ENCODE measurements at places on chromosomes 12 and 14.

GRCh38 chr12:3122841-3123678 lies 45.9 kb downstream of the TSPAN9 start:
- no peak for DNase-seq

DNA sequence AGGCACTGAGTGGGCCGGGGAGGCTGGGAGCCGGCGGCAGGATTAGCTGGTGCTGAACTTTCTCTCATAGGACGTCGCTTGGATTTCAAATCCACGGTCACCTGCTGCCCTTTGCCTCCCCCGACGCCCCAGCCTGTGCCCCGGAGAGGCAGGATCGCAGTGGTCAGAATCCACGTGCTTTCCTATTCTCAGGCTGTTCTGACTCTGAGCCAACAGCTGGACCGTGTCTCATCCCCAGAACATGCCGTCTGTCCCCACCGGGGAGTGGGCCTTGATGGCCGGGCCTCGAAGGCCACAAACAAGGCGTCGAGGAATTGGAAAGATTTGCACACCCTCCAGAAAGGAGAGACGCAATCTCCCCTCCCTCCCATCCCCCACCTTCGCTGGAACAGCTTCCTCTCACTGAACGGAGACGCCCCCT lies 18.5 kb upstream of the MLXIP start:
- DNase-seq, result no peak

DNA sequence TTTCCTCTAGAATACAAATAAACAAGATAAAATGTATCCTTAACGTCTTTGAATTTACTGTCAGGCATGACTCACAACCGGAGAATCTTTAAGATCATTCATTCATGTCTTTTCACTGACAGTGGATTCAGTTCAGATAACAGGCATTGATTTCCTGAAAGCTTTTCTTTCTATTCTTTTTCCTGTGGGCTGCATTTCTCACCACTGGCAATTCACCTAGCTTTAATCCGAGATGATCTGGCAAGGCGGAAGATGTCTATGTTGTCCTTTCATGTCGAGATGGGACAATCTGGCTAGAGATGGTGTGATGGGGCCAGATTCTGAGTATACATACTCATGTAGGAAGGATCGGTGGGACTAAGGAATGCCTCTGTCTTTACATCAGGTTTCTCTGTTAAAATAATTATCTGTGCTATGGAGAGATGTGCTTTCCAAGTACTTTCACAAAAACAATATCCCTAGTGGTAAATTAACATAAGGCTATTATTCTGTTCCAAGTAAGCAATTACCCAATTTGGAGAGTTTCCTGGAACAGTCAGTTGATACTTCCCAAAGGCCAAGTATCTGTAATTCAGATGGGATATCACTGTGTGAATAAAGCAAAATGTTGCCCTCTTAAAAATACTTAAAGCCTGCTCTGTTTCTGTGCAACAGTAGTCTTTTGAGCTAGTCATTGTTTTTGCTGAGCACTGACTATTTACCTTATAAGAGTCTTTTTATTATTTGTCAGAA lies 17.8 kb downstream of the ACSS3 start:
- DNase-seq, result peak; percentile 14

DNA sequence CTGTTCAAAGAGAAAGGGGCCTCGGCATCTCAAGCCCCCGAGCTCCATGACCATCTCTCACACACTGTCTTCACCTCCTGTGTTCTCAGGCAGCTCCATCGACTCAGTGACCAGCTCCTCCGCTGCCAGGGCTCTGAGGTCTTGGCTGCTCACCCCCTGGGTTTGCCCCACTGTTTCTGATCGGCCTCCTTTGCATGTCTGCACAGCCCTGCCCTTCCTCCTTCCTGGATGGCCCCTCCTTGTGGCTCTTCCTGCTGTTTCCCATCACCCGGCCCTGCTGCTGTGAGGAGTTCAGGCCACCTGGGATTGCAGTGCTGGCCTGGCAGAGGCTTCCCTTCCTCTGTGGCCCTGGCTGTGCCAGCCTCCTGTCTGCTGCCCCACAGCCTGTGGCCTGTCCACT lies 38.1 kb upstream of the PIWIL1 start:
- DNase-seq, result no peak

- no peak for DNase-seq
Measured at GRCh38 chr12:113135178-113136127, at the start of gene RASAL1. TSS of gene RASAL1 (minus strand) at chr12:113135761. CDS start at chr12:113135462, 299 bp downstream.

- DNase-seq, result no peak
Measured at GRCh38 chr12:13948621-13949020, 32.8 kb downstream of the GRIN2B start.

- DNase-seq, result no peak
Measured at GRCh38 chr12:91100906-91101305, 10.4 kb downstream of the LUM start.

DNA sequence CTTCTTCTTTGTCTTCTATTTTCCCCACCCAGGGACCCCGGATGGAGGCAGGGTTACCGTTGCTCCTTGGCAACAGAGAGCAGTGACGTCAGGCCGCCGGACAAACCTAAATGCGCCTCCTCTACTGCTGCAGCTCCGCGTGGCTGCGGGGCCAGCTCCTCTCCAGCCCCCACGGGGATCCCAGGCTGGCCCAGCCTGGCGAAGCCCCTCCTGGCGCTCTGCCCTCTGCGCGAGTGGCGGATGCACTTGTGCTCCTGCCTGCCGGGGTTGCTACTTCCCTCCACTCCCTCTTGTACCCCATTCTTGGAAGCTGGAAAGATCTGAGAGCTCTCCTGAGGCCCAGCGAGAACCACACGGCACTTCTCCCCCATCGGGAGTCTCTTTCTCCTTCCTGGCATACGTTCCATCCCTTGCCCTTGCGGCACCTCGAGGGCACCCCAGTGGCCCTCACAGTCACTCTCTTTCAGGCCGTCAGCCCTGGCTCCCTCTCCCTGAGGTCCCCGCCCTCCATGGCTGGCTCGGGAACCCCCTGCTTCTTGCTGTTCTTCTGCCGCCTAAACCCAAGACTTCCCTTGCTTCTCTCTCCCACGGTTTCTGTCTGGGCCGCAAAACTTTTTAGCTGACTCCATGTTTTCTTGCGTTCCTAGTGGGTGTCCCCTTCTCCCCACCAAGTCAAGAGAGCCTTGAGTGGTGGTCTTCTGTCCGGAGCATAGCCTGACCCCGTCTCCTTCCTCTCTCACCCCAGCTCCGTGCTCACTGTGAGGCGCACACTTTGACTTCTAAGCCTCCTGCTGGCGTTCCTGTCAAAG lies 121.7 kb downstream of the PAPOLA start:
- no peak for DNase-seq

- DNase-seq, result no peak
Measured at GRCh38 chr14:74425525-74426201, 347 bp downstream of the SYNDIG1L start.

DNA sequence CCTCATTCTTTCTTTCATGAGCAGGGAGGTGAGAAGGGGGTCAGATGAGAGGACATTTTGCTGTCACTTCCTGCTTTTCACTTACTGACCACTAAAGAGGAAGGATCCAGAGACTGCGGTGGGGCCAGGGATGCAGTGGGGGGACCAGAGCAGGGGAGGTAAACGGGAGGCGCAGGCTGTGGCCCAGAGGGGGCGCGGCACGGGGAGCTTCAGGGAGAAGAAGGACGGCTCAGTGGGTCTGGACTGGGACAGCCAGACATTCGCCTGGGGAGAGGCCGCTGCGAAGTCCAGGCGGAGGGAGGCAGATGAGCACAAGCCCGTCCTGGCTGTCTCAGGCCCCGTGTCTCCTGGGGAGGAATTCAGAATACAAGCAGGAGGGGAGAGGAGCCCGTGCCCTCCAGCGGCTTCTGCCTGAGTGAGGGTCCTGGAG lies 41.2 kb downstream of the SLC6A12 start:
- no peak for DNase-seq

GRCh38 chr12:57242691-57243454 lies 8.1 kb downstream of the STAC3 start:
- DNase-seq, result no peak

DNA sequence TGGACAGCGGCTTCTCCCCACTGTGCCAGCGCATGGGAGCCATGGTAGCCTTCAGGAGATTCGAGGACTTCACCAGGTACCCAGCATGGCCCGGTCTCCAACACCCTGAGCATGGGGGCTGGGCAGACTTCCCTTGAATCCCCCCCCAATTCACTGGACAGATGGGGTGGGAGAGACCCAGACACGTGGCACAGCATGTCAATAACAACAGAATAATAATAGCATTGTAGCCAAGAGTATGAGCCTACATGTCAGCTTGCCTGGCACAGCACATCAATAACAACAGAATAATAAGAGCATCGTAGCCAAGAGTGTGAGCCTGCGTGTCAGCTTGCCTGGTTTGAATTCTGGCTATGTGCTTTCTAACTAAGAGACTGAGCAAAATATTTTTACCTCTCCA lies 76.4 kb downstream of the FOXN4 start:
- DNase-seq, result peak; percentile 73

GRCh38 chr12:28963554-28963953 lies 185.5 kb upstream of the FAR2 start:
- peak; percentile 12 for DNase-seq

DNA sequence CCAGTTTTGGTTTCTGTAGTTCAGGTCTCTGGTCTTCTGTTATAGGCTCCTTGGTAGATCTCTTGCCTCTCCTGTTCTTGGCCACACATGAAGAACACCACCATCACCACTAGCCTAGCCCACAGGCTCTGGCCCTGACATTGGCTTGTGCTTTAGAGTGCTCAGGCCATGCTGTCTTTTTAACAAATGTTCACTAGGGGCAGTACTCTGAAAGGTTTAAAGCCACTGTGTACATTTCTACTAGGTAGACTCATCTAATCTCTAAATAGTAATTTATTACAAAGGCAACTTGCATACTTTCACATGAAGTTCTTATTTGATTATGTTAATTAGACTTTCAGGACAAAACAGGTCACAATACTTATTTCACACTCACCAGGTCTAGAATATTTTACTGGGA lies 38.3 kb downstream of the PDE6H start:
- no peak for DNase-seq

- no peak for DNase-seq
Measured at GRCh38 chr12:48106681-48107613, 1.1 kb upstream of the SENP1 start.

GRCh38 chr12:129049917-129050316 lies 196.6 kb downstream of the GLT1D1 start:
- peak; percentile 20 for DNase-seq

DNA sequence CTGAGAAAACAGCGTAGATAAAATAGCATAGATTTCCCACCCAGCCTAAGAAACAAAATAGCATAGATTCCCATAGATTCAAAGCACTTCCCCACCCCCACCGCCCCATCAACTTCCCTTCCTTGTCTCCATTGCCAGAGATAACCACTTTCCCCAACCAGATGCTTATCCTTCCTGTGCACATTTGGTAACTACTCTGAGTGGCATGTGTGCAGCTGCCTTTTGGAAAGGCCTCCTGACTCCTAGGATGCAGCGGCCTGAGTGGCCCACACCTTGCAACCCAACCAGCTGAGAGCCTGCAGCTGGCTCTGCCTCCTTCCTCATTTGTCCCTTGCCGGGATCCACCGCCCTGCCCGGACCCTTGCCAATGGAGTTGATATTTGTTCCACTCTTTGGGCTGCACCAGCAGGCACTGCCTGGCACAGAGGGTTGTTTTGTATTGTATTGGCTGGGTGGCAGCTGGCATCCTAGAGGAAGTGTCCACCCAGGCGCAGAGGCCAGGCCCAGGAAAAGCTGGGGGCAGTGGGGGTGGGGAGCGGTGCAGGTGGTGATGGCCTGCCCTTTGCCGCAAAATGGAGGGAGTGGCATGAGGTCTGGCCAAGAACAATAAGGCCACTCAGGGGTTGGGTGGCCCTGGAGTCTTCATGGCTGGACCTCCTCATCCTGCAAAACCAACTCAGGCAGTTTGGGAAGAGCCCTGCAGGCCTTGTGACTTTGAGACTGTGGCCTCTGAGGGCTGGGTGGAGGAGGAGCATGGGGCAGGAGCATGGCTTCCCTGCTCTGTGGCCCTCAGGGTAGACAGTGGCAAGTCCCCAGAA lies 4.9 kb downstream of the SLC48A1 start:
- peak; percentile 99 for DNase-seq

DNA sequence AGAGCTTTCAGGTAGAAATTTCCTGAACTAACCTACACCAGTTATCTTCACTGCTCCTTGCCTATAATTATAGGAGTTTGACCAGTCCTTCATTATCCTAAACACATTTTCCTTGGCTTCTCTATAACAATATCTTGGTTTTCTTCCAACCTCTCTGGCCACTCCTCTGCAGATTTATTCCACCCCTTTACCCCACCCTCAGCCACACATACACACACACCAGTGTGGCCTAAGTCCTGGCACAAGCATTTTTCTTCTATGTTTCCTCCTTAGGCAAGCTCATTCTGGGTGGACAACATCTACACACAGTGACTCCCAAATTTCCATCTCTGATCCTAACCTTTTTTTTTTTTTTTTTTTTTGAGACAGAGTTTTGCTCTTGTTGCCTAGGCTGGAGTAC lies 25.1 kb downstream of the CDK17 start:
- DNase-seq, result no peak

- DNase-seq, result no peak
Measured at GRCh38 chr14:77071938-77072388, 26.1 kb upstream of the CIPC start.

- DNase-seq, result no peak
Measured at GRCh38 chr14:98960617-98961013, 311.4 kb downstream of the BCL11B start.

GRCh38 chr14:38255673-38256532 lies at the start of gene CLEC14A:
TSS of gene CLEC14A (minus strand) at chr14:38256093. CDS start at chr14:38256022, 71 bp downstream.
- DNase-seq, result peak; percentile 25

DNA sequence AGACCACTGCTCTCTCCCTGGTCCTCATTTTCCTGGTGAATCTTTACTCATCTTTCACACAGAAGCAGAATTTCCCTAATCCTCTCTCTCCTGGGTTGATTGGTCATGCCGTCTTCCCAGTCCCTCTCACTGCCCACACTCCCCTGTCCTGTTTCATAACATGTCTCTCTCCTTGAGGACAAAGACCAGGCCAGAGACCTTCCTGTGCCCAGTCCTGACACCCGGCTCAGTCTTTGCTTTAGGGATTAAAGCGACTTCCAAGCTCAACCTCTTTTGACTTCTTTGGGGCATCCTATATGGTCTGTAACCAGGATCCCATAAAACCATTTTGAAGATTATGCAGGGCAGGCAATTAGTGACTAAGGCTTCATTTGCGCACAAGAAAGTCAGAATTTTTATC lies 105.5 kb downstream of the BCL11B start:
- DNase-seq, result no peak

DNA sequence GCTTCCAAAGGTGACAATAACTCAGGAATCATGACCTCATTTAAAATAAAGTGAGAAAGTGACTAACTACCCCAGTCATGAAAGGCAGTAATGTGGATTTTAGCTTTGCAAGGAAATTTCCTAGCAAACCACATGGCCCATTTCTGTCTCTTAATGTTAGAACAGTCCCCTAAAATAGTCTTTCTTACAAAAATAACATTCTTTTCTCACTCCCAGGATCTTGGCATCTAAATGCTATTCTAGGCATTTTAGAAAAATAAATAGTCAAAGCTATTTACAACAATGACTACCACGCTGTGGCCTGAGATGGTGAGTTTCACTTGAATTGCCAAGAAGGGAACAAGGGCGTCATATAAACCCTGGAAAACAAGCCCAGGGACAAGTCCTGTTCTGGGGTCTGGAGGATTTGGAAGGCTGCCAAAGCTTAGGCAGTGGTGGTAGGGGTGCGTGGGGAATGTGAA lies 101.2 kb upstream of the CCDC175 start:
- DNase-seq, result peak; percentile 11

GRCh38 chr12:50275556-50275955 lies 7.8 kb downstream of the LIMA1 start:
- no peak for DNase-seq

Measured in pons (tissue), 1 donor.